ENCODE measurements at places on chromosomes 16 and 17.
A peak's percentile ranks its signal among the peaks of the same experiment; 100 is the strongest.

- peak; percentile 82 for DNase-seq
Measured at GRCh38 chr17:2336852-2337543, at the start of gene SGSM2. Gene SGSM2 (plus strand): TSS chr17:2337501. CDS start chr17:2337689, 188 bp downstream.

- no peak for DNase-seq
Measured at GRCh38 chr17:20223808-20224328, 214.7 kb downstream of the SPECC1 start.

- no peak for DNase-seq
Measured at GRCh38 chr17:561116-561515, 153.5 kb downstream of the VPS53 start.

GRCh38 chr17:74760404-74761105, 12.1 kb downstream of the NHERF1 start:
- no peak for DNase-seq
